ENCODE measurements at places on chromosomes 16 and 17. TPM values are rescaled to one million over a fixed set of nuclear protein-coding genes. Genes with fewer than 3 reads are reported as not detected.

The IRF8 gene
- 2.0 TPM for total RNA-seq

DNA sequence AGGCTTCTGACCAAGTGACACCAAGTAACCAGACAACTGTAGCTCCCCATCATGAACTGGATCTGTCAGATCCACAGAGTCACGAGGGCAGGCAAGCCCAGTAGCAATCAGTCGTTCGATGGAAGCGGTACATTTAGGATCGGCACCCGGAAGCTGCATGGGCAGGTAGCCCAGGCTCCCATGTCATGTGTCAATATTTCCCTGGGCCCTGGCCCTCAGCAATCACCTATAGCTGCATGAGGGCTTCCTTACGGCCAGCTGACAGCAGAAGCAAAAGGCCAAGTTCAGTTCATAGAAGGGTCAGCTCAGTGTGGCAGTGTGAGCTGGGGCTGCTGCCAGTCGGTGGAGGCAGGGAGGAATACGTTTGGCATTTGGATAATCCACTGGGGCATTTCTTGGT lies 31.8 kb downstream of the MRPS23 start:
- no peak overlapping the region for H3K4me3 ChIP-seq
- DNase-seq = no peak
- peaks cover 34% of the 10 kb centered on the region for H3K27me3 ChIP-seq
- H3K4me1 ChIP-seq = no peaks in the 10 kb centered on the region
- no peak overlapping the region for H3K27ac ChIP-seq
- no peaks in the 10 kb centered on the region for H3K36me3 ChIP-seq

The KRTAP3-2 gene
- total RNA-seq = not detected

GRCh38 chr17:60613325-60613724 lies 13.3 kb downstream of the PPM1D start:
- peaks cover 4% of the 10 kb centered on the region for H3K36me3 ChIP-seq
- H3K27ac ChIP-seq = no peak overlapping the region
- DNase-seq = no peak
- H3K4me3 ChIP-seq = no peak overlapping the region

The TMEM107 gene
- total RNA-seq = 24.6 TPM
